ENCODE measurements at places on chromosomes 6 and 20.

DNA sequence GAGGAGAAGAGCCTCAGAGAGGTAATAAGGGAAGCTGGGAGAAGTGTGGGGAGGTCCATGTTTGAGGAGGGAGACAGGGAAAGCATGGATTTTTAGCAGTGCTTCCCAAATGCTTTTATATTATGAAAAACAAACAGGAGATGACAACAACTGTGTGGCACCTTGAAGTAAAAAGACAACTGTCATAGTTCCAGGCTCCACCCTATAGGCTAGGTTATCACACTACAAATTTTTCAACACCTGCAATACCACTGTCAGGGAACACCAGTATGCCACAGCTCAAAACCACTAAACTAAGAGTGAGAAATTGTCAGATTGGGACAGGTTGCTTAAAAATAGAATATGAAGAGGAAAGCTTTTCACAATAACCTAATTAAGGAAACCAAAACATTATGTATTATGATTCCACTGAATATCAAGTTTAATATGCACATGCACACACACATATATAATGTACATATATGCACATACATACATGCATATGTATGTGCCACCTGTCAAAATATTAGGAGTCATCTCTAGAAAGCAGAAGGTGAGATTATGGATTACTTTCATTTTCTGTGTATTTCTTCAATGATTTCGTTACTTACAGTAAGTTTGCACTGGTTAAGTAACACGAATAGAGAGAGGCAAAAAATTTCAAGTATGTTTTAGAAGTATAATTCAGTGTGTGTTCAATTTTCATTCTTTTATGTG lies 261.2 kb downstream of the PTPRK start:
- DNase-seq = no peak

DNA sequence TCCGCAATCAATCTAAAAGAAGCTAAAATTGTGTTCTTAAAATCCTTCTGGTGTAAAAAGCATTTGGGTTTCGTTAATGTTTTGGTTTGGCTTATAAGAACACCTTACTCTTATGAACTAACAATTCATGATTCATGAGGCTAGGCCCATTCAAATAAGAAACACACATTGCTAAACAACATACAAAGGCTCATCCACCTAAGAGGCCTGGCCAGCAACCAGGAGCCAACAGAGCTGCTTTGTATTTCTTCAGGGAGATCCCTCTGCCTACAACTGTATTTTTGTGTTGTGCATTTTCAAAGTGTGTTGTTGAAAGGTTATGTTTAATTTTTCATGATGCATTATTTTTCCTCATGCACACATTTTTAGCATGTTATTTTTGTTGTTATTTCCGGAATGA lies 98.6 kb downstream of the PTPRK start:
- no peak for DNase-seq

- no peak for DNase-seq
Measured at GRCh38 chr6:158361961-158362669, 49.9 kb downstream of the TULP4 start.

- DNase-seq = no peak
Measured at GRCh38 chr20:46304361-46304760, 3.9 kb downstream of the CDH22 start.

GRCh38 chr20:48970681-48971365 lies 49.3 kb downstream of the ARFGEF2 start:
- no peak for DNase-seq

DNA sequence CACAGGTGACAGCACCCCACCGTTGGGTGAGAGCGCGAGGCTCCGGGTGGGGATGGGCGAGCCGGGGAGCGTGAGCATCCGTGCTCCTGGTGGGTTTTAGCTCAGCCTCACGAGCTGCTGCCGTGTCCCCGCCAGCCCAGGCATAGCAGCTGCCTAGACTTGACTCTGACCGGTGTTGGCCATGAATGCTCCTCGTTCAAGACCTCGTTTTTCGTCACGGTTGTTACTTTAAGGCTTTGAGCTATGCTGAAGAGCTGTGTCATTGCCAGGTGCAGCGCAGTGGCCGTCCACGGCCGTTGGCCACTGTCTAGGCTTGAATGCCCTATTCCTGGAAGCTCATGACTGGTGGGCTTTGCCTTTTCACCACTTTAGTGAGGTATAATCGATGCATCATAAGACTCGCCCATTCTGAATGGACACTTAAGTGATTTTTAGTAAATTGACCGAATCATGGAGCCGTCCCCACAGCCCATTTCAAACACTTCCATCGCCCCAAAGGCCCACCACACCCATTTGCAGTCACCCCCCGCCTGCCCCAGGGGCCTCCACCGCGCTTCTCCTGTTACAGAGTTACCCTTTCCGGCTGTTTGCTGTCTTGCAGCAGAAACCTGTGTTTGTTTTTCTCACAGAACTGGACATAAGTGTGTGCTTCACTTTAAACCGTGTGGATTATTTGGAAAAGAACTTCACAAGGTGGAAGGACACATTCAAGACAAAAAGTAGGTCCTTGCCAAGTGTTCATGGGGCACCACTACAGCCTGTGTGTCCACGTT lies 21.4 kb upstream of the ADRM1 start:
- no peak for DNase-seq

- DNase-seq = peak; percentile 10
Measured at GRCh38 chr6:169921853-169922824, 170.7 kb downstream of the ERMARD start.

GRCh38 chr6:106090001-106090400 lies 3.9 kb downstream of the PRDM1 start:
- no peak for DNase-seq

DNA sequence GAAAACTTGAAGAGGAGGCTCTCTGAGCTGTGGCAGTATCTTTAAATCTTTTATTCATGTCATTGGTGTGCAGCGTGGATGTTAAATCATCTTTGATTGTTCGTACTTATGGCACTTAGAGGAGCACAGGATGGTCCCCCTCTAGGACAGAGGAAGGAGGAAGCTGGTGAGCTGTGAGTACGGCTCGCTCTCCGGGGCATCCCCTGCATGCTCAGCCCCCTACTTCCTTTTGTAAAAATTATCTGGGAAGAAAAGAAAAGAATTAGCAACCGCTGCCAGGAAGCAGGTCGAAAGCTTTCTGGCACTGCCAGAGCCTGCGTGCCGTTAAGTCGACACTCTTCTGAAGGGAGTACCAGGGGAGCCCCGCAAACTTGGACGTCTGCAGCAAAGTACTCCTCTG lies 158.5 kb downstream of the SYNDIG1 start:
- no peak for DNase-seq

DNA sequence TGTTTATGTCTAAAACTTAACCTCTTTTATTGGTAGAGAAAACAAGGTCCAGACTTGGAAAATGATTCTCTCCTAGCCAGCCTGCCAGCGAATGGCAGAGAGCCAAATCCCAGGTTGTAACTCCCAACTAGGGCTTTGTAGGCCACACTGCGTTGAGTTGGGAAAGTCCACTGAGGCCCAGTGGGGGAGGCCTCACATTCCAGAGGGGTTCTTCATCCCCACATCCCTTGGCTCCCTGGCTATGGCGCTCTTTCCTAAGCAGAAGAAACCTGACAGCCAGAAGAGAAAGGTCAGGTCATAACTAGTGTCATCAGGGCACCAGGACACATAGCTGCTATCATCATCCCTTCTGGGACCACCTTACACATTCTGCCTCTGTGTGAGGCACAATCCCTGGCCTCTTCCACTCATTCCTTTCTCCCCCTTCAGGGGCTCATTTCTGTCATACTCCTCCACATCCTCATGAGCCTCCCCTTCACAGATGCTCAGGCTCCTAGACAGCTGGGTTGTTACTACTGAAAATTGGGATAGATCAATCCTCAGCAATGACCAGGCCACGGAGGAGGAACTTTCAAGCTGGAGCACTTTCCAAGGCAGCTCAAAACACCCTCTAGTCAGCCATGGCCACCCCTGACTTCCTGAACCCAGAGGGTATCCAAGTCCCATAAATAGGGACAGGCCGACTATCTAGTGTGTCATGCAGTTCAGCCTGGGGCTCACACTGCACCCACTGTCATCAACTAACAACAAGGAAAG lies 48.6 kb downstream of the TCP11 start:
- DNase-seq = no peak

Data from stimulated activated CD8-positive, alpha-beta memory T cell treated with anti-CD3 and anti-CD28 coated beads, Interleukin-7, amount 100 ng/mL, for 24 hours (primary cell).